ENCODE measurements at places on chromosomes 4 and X.

- no peak for DNase-seq
Observed at GRCh38 chr4:154528869-154529268, 21.3 kb downstream of the PLRG1 start.

DNA sequence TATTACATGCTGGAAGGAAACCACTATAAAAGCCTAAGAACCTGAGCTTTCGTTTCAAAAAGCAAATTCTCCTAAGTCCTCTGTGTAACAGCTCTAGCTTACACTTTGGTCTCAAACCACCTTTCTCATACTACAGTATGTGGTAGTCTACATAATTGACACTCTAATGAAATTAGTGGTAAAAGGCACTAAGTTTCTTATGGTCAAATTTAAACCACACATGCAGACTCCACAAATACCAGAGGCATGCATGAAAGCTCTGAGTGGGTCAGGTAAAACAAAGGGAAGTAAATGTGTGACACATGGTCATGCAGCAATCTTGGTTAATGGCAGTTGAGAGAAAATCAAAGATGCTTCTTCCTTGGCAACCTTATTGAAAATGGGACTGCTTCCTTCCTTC lies 187.8 kb downstream of the CCNG2 start:
- DNase-seq: no peak

GRCh38 chr4:107599841-107600240 lies 120.2 kb downstream of the PAPSS1 start:
- no peak for DNase-seq

- peak; percentile 31 for DNase-seq
Observed at GRCh38 chr4:120156120-120156718, 89.6 kb upstream of the MAD2L1 start.

GRCh38 chr4:158913766-158914165 lies 144.9 kb downstream of the FNIP2 start:
- DNase-seq: no peak
